ENCODE measurements at places on chromosomes 5 and 9.

- no peak for DNase-seq
Observed at GRCh38 chr5:6379246-6379645, 899 bp upstream of the MED10 start.

GRCh38 chr5:142720641-142721271 lies 34.9 kb upstream of the FGF1 start:
- no peak for DNase-seq

GRCh38 chr9:125446561-125447094 lies 185.0 kb downstream of the GAPVD1 start:
- DNase-seq: no peak

DNA sequence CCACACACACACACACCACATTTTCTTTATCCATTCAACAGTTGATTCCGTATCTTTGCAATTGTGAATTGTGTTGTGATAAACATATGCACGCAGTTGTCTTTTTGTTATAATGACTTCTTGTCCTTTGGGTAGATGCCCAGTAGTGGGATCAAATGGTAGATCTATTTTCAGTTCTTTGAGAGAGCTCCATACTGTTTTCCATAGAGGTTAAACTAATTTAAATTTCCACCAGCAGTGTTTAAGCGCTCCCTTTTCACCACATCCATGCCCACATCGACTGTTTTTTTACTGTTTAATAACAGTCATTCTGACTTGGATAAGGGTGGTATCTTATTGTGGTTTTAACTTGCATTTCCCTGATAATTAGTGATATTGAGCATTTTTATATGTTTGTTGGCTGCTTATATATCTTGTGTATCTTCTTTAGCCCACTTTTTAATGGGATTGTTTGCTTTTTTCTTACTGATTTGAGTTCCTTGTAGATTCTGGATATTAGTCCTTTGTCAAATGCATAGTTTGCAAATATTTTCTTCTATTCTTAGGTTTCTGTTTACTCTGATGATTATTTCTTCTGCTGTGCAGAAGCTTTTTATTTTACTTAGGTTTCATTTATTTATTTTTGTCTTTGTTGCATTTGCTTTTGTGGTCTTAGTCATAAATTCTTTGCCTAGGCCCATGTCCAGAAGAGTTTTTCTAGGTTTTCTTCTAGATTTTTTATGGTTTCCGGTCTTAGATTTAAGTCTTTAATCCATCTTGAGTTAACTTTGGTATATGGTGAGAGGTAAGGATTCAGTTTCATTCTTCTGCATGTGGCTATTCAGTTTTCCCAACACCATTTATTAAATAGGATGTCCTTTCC lies 82.4 kb downstream of the SH3RF2 start:
- DNase-seq: no peak

DNA sequence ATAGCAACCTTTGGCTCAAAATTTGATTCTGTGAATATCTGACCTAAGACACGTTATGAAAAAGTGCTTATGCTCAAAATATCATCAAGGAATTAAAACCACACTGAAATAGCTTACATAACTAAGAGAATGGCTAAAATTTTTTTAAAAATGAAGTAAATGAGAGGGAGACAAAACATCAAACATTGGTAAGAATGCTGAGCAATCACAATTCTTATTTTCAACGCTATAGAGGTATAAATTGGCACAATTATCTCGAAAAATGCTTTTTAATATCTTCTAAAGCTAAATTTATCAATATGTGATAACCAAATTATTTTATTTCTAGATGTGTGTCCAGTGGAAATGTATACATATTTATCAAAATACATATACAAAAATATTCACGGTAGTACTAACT lies 381.3 kb downstream of the ANXA1 start:
- no peak for DNase-seq

DNA sequence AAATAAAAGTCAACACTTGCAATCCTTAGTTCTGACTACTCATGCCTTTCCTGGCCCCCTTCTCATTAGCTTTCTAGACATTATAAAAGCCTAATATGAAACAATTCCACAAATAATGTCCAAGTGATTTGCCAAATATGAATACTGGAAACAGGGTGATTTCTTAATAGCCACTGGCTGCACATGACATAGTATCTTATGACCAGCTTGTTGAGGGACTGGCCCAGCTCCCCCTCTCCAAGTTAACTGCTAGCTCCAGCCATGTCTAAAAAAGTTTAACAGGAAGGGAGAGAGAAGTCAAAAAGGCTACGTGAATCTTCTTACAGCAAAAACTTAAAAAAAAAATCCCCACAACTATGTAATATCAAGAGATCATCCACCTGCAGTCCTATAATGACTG lies 1.5 kb downstream of the CERT1 start:
- DNase-seq: no peak
